ENCODE measurements at places on chromosomes 4 and X.

GRCh38 chrX:25016938-25017598 is 1.3 kb upstream of the ARX start:
- DNase-seq: no peak

DNA sequence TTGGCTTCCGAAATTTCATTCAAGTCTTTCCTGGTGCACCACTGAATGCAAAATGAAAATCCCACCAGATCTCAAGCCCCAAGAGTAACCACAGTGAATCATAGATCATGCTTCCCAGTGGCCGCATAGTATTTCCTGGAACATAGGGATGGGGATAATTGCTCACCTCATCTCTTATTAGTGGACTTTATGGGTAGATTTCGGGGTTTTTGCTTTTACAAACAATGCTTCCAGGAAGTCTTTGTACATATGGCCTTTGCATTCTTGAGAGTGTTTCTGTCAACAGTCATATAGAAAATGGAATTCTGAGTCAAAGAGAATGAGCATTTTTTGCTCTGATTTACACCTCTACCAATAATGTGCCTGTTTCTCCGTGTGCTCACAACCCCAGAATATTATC is 53.4 kb downstream of the PPEF2 start:
- no peak for DNase-seq

DNA sequence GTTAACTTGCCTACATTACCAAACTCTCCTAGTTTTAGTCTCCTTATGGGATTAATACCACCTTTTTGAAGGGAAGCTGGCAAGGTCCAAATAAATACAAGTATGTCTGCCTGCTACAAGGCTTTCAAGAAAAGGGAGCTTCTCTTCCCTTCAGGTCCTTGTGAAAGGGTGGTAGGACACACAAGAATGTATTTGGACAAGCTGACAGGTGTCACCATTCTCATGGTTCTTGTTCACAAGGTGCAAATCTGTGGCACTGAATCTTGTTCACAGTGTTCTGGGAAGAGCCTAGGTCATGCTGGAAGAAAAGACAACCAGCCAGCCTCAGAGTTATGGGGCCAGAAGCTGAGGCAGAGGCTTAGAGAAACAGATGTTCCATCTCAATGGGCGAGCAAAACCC is 41.9 kb downstream of the GPC3 start:
- no peak for DNase-seq

- DNase-seq: no peak
Observed at GRCh38 chr4:3436048-3436797, 5.5 kb upstream of the HGFAC start.

DNA sequence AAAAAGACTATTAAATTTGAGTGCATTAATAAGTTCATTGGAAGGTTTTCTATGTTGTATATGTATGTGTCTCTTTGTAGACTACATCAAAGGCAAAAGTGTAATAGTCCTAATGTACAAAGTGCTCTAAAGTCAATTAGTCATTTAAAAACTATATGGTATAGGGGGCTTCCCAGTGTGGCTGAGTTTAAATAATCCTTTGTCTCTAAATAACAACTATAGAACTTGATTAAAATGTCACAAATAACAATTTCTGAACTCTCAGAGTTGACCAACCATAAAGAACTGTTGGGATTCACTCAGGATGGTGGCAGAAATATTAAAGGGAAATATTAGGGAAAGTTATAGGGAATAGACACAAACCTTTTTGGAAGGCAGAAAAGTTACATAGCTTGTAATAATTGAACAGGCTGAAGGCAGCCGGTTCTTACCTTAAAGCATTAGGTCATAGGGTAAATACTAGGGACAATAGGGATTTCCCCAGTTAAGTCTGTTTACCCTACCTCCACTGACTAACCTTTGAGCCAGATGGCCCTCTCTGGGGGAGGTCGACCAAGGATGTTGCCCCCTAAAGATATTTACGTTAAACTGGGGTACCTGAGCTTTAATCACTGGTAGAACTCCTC is 1054.2 kb downstream of the ARAP2 start:
- DNase-seq: no peak

- DNase-seq: no peak
Observed at GRCh38 chr4:124970011-124970410, 257.5 kb upstream of the ANKRD50 start.

DNA sequence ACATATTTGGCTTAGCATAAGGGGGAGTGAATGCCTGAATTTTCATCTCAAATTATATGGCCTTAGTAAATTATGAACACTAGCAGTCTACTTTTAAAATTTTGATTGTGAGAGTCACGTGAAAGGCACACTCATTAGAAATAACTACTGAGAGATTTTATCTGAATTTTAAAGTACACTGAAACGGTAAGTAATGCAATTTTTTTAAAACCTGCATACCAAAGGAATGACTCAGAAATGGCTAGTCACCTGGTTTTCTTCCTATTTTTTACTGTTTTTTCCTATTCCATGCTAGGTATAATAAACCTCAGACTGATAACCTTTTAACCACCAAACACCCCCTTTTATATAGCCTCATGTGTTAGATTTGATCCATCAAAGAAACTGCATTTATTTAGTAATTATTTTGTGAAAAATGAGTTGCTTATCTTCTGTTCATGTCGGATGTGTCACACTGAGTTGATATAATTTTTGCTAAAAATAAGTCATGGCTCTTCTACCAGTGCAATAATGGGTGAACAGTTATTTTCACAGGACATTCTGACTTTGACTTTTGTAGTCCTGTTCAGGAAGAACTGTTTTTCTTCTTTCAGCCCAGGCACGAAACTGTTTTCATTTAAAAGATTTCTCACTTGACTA is 40.4 kb downstream of the CPEB2 start:
- no peak for DNase-seq

- no peak for DNase-seq
Observed at GRCh38 chrX:142998447-142999198, 27.1 kb upstream of the SPANXN4 start.

- no peak for DNase-seq
Observed at GRCh38 chr4:171016145-171016544, 797.1 kb upstream of the GALNTL6 start.

GRCh38 chr4:64192731-64193412 is 216.4 kb downstream of the TECRL start:
- DNase-seq: no peak

- no peak for DNase-seq
Observed at GRCh38 chr4:163663454-163664225, 169.2 kb downstream of the TMA16 start.

- DNase-seq: no peak
Observed at GRCh38 chrX:69546978-69547377, 42.9 kb downstream of the NALF2 start.

GRCh38 chr4:158500054-158500453 is 21.6 kb upstream of the RXFP1 start:
- DNase-seq: no peak

DNA sequence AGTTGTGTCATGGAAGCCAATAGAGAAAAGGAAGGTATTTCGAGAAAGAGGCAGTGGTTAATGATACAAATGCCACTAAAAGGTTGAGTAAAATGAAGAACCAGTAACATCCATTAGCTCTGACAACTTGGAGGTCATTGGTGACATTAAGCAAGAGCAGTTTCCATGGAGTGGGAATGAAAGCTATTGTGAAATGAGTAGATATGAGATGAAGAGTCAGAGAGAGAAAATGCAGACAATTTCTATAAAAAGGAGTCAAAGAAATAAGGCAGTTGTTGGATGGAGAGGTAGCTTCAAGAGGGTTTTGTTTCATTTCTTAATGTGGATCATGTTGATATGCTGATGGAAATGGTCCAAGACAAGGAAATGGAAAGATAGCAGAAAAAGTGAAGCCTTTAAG is 9.6 kb upstream of the AMTN start:
- DNase-seq: no peak

GRCh38 chrX:66760651-66761050 is 121.8 kb upstream of the EDA2R start:
- DNase-seq: no peak

Measured in activated T-cell treated with anti-CD3 and anti-CD28 coated beads, Interleukin-2, amount 50 U/mL, for 72 hours (primary cell).